ENCODE measurements at places on chromosomes 2 and 18.

- peak; percentile 71 for DNase-seq
Measured at GRCh38 chr2:189566046-189566445, 14.5 kb downstream of the SLC40A1 start.

GRCh38 chr2:177398791-177399190, 6.2 kb downstream of the AGPS start:
- DNase-seq, result no peak

DNA sequence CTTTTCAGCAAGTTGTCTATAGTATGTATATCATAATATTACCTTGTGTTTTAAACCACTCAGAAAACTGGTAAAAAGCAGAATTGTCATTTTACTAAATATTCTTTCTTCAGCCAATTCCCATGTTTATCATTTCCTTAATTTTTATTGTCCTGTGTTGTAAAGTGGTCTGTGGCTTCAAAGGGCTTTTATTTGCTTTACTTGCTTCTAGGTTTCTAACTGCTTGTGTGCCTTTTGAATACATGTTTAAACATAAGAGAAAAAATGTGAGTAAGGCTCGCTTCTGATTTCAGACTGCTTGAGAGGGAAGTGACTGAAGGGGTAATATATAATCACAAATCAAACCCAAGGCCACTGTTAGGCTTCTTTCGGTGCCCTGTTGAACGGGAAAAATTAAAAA, 407.5 kb upstream of the NRP2 start:
- no peak for DNase-seq

DNA sequence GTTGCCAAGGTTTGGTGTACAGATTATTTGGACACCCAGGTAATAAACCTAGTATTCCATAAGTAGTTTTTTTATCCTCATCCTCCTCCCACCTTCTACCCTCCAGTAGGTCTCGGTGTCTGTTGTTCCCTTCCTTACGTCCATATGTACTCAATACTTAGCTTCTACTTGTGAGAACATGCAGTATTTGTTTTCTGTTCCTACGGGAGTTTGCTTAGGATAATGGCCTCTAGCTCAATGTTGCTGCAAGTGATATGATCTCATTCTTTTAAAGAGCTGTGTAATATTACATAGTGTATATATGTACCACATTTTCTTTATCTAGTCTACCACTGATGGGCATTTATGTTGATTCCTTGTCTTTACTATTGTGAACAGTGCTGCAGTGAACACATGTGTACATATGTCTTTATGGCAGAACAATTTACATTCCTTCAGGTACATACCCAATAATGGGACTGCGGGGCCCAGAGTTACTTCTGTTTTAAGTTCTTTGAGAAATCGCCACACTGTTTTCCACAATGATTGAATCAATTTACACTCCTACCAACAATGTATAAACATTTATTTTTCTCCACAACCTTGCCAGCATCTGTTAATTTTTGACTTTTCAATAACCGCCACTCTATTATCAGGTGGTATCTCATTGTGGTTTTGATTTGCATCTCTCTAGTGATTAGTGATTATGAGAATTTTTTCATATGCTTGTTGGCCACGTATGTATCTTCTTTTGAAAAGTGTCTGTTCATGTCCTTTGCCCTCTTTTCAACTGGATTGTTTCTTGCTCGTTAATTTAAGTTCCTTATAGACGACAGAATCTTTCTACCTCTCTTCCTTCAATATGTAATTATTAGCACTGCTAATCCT, 88.0 kb downstream of the MEMO1 start:
- DNase-seq, result no peak

DNA sequence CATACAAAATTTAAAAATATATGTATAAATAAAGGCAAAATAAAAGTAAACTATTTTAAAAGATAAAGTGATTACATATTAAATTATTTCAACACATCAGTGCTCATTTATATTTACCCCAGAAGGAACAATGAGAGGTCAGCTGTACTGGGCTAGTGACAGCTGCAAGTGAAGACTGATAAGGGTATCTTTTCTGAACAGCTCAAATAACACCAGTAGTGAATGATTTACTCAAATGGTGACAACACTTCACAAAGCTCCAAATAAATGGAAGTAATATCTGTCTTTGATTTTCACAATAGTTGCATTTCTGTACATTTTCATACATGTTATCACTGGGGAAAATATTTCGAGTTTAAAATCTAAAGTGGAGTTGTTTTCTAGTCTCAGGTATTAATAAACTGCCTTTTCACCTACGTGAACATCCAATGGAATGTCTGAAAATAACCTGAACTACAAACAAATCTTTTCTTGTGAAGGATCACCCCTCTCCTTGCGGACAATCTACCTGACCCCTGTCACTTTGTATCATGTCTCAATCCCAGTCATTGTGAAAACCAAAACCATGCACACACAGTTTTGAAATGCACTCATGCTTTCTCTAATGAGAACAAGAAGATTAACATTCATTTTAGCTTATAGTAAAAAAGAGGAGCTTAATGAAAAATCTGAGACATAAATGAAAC, 1928.8 kb upstream of the CELF4 start:
- no peak for DNase-seq

DNA sequence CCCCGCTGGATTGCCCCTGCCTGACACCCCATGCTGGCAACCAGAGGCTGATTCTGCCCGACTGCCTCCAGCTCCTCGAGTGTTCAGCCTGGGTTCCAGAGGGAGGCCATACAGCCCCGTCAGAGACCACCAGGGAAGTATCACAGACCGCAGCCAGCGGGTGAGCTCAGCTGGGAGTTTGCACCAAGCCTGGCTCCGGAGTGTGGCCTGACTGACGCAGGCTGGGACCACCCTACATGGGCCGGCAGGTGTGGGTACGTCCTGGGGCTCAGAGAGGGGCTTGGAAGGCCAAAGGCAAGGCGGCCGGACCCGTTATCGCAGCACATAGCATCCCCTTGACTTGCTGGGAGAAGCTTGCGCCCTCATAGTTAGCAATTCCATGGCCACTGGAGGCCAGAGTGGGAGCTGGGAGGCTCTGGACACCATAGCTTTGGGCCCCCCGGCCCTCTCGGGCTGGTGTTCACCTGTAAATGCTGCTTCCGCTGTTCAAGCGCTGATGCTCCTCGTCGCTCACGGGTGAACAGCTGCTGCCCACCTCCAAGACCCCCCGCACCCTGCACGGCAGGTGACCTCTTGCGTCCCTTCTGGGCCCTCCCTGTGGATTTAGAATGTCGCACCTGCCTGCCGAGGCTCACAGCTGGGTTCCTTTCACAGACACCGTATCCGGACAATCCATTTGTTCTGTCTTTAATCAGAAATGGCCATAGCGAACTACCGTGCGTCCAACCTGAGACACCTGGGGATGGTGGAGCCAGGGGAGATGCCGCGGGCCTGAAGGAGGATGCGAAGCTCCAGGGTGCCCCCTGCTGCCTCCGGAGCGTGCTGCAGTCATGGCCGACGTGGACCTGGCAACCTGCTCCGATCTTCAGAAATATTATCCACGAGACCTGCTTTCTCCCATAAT, 31.2 kb upstream of the SLC66A3 start:
- peak; percentile 52 for DNase-seq

DNA sequence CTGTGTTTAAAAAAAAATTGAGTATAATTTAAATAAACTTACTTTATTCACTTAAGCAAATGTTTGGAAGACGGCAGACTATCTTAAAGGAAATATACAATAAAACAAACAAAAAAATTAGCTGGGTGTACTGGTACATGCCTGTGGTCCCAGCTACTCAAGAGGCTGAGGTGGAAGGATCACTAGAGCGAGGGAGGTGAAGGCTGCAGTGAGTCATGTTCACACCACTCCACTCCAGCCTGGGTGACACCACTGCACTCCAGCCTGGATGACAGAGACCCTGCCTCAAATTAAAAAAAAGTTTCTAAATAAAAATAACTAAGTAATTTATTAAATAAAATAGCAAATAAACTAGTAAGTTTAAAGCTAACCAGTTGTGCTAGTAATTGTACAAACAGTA, 7.5 kb downstream of the PUM2 start:
- DNase-seq, result peak; percentile 33

DNA sequence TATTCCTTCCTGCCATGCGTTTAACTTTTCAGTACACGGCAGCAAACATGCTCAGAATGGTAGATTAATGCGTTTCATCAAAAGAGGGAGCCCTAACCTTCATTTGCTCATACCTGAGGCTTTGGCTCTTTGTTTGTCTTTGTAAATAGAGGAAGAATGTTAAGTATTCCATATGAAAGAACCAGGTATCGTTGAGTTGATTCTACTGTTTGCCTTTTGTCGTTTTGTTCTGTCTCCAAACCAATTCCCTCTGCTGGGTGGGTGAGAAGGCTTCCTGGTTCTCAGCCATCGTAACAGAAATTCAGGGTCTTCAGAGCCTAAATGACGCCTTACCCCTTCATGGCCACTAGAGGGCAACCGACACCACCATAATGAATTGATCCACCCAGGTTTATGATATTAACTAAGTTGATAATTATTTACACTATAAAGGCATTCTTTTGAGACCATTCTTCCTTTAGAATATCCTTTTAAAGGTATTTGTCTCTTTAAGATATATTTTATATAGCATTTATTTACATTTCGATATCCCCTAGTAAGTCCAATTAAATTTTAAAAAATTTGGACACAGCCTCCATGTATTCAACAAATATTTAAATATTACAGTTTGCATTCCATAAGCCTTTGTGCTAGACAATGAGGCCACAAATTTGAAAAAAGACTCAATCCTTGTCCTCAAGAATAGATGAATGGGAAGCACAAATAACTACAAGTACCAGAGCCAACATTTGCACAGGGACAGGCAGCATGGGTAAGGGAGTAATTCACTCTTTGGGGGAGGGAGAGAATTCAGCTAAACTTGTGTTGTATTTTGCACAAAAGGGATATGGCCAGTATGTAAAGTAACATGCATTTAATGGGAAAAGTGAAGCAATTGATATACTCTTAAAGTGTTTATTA, 48.1 kb downstream of the TIMM21 start:
- DNase-seq, result peak; percentile 83

DNA sequence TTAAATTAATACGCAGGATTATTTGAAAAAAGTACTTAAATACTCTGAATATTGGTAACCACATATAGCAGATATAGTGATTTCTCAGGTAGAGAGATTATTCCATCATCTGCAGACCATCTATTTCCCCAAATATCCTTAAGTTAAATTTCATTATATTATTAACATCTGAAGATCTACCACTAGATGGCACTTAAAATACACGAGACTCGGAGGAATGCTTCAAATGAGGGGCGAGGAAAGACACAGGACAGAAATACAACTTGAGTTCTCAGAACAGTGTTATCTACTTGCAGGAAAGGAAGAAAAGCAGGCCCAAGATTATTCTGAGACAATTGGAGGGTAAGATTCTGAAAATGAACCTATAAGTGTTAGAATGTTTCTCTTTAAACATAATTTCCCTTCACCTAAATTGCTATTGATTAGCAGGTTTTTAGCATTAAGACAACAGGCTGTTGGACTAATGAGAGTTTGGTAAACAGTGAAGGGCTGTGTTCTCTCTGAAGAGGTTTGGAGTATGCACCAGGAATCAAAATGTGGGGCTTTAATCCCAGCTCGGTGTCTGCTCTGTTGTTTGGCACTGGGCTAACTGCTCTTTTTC, 76.9 kb upstream of the GCFC2 start:
- peak; percentile 49 for DNase-seq

DNA sequence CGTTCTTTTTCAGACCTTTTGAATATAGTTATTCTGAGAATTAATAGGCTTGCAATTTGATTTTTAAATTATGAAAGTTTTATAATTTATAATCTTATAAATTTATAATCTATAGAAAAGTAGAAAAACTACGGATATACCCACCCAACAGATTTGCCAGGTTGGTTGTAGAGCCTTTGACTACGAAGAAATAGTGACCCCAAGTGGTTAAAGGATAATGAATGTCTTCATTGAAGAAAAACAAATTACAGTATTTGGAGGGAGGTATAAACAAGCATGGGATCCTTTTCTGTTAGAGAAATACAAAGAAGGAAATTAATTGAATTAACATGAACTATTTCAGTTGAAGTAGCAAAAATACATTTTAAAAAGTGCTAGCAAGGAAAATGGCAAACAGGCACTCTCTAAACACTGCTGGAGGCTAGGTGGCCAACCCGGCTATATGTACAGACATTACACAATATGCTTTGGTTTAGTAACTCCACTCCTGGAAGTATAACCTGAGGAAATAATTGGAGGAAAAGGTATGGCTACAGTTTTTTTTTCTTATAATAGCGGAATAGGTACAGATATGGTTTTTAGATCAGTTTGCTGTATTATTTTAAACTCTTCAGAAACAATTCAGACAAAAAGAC, 110.9 kb downstream of the MIB1 start:
- DNase-seq, result peak; percentile 50

DNA sequence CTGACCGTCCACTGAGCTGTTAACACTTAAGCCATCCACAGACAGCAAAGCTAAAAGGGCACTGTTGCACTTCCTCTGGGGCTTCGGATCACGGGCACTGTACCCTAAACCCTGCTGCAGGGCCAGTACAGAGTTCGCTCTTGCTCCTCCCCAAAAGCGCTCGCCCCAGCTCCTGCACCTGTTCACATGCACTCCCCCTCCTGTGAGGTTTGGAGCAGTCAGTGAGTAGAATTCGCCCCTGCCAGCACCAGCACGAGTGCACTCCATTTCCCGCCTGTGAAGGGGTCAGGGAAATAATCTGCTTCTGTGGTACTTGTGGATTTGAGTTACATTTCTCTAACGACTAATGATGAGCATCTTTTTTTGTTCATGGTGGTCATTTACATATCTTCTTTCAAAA, 158.8 kb downstream of the PTPRM start:
- DNase-seq, result no peak

GRCh38 chr2:204625135-204625534, 79.9 kb downstream of the PARD3B start:
- peak; percentile 30 for DNase-seq

DNA sequence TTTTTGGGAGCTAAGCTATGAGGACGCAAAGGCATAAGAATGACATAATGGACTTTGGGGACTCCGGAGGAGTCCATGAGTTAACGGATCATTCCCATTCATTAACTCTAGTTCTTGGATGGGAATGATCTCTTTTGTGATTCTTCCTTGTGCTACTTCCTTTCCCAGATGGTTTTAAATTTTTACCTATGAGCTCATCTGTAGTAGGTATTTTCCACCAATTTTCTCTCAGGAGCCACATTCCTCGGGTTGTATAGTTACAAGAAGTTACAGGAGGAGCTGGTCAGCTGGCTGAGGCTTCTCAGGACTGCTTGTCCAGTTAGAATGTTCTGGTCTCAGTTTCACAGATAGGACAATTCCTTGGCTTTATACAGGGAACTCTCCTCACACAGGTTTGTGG, 42.9 kb upstream of the LPIN2 start:
- peak; percentile 37 for DNase-seq

GRCh38 chr2:199744260-199744659, 106.7 kb downstream of the FTCDNL1 start:
- no peak for DNase-seq

- DNase-seq, result no peak
Measured at GRCh38 chr2:8980096-8980495, 23.4 kb downstream of the MBOAT2 start.

DNA sequence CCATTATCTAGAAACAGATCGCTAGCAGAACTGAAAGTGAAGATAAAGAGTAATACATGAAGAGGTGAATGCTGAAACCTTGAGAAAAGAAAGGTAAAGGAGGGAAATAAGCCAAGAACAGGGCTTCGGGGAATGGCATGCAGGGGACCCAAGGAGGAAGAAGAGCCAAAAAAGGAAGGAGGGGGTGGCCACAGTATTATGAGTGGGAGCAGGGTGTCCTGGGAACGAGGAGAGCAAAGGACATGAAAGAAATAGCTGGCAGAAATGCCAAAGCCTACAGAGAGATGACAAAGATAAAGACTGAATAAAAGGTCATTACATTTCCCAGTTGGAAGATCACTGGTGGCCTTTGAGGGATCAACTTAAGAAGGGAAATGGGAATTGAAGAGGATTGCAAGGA, 82.9 kb downstream of the ACTR3 start:
- no peak for DNase-seq

- no peak for DNase-seq
Measured at GRCh38 chr2:242054406-242054805, 184.9 kb downstream of the RTP5 start.

Measured in cardiac fibroblast (primary cell).